ENCODE measurements at places on chromosomes 5 and 9.

DNA sequence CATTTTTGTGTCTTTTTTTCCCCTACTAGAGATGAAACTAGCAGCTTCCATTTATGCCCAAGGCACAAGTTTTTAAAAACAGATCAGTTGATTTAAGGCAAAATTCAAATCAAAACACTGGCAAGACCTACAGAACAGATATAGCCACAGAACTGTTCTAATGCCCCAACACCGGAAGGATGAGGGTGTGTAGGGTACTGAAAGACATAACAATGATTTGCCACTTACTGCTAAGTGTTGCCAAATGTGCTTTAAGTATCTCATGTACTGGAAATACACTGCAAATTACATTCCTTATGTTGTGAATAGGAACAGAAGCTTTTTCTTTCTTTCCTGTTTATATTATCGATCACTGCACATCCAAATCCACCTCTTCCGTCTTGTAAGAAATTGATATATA is 189.0 kb downstream of the CETN3 start:
- DNase-seq: no peak

DNA sequence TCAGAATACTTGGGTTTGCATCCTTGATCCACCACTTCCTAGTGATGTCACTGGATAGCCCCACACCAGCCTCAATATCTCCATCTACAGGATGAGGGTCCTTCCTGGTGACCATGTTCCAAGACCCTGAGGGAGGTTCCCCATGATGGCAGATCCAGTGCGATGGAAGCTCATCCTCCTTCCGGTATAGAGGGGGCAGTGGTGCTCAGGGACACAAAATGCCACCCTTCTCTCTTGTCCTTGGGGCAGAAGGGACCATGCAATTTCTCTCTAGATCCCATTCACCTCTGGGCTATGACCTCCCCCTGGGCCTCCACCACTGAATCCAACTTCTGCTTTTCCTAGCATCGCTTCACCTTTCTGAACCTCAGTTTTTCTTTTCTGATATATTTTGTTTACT is 5.4 kb upstream of the SLC25A51 start:
- no peak for DNase-seq

DNA sequence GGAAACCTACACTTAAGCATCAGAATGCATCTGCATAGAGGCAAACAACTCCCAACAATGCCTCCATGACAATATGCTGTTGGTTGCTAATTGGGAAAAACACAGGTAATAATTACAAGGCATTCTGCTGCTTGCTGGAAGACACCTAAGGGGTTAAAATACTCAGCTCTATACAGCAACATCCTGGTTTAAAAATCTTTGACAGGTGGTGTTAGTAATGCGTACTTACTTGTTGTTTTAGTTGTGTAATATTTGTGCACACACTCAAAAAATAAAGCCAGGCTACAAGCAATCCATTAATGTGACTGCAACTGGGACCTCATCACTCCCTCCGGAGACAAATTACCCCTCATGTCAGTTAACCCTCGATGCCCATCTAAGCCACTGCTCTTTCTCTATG is 126.3 kb upstream of the ELL2 start:
- DNase-seq: no peak

DNA sequence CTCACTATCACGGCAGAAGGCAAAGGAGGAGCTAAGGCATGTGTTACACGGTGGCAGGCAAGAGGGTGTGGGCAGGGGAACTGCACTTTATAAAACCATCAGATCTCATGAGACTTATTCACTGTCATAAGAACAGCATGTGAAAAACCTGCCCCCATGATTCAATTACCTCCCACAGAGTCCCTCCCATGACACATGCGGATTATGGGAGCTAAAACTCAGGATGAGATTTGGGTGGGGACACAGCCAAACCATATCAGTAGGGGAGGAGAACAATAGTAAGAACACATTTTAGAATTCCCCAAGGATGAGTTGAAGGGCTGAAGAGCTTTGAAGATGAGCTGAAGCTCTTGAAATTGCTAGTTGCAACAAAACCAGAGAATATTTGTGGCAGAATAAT is 287.9 kb downstream of the SMARCA2 start:
- DNase-seq: no peak

GRCh38 chr5:87311405-87312279 is 44.0 kb downstream of the RASA1 start:
- DNase-seq: no peak

DNA sequence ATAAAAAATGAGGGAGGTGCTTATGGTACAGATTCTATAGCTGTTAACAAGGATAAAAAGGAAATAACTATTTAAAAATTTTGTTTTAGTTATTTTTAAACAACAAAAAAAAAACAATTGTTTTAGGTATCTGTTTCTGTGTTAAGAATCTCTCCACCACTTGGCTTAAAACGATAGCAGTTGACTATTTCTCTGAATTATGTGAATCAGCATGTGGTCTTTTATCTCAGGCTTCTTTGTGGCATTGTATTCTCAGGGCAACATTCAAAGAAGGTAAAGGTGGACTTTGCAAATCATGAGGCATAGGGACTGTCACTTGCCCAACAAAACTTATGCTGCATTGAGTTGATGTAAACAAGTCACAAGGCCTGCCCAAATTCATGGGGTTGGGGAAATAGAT is 55.2 kb downstream of the ERBIN start:
- no peak for DNase-seq

GRCh38 chr9:91777292-91777830 is 172.7 kb downstream of the ROR2 start:
- no peak for DNase-seq

DNA sequence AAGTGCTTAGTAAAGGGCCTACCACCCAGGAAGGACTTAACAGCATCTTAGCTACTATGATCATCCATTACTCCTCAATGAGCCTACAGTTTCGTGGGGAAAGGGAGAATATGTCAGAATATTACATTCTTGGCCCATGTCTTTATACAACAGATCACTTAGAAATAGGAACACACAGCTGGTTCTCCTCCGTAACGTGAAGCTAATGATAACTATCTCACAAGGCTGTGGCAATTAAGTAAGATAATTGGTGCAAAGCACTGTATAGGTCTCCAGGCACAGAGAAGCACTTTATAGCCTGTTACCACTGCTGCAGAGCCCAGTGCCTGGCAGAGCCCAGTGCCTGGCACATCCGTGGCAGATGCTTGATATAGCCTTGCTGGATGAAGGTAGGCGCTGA is 347.6 kb downstream of the SLIT3 start:
- no peak for DNase-seq

DNA sequence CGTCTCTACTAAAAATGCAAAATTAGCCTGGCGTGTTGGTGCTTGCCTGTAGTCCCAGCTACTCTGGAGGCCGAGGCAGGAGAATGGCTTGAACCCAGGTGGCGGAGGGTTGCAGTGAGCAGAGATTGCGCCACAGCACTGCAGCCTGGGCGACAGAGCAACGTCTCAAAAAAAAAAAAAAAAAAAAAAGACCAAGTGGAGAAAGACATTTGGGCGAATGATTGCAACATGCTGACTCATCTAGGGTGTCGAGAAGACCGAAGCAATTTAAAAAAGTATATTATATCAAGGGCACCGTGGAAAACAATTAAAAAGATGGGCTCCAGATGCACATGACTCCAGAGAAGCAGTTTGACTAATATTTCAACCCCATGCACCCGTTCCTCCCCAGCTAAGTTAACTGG is 9.2 kb downstream of the KLF4 start:
- no peak for DNase-seq

GRCh38 chr5:109246395-109246794 is 163.4 kb downstream of the PJA2 start:
- DNase-seq: no peak

GRCh38 chr9:112367465-112367864 is 12.4 kb upstream of the HSDL2 start:
- DNase-seq: no peak

DNA sequence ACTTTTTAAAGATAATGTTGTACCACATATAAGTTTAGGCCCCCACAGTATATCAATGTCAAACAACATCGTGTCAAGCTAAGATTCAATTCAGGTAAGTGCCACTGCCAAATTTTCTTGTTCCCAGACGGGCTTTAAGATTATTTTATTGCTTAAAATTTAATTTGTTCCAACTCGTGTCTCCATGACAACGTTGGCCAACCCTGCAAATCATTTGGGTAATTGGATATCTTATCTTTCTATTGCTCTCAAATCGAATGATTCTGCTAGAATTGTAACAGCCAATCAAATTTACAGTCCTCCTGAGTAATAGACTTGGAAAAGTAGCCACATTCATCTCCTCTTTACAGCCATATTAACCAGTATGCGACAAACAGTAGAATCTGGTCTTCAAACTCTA is 19.5 kb downstream of the TLE1 start:
- DNase-seq: no peak

GRCh38 chr5:163338-163620 is 28.0 kb upstream of the LRRC14B start:
- DNase-seq: no peak

GRCh38 chr5:174222891-174223290 is 177.4 kb downstream of the NSG2 start:
- no peak for DNase-seq

GRCh38 chr5:9599391-9599790 is 30.8 kb downstream of the TAS2R1 start:
- DNase-seq: no peak

DNA sequence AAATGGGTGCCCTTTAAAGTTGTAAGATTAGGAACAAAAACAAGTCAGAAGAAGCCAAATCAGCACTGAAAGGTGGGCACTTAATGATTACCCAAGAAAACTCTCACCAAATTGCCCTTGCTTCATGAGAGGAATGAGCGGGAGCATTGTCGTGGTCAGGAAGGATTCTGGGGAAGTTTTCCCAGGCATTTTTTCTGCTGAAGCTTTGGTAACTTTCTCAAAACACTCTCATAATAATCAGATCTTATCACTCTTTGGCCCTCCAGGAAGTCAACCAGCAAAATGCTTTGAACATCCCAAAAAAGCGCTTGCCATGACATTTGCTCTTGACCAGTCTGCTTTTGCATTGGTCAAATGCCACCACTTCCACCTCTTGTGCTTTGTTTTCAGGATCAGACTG is 10.4 kb upstream of the PCDHGC3 start:
- no peak for DNase-seq

DNA sequence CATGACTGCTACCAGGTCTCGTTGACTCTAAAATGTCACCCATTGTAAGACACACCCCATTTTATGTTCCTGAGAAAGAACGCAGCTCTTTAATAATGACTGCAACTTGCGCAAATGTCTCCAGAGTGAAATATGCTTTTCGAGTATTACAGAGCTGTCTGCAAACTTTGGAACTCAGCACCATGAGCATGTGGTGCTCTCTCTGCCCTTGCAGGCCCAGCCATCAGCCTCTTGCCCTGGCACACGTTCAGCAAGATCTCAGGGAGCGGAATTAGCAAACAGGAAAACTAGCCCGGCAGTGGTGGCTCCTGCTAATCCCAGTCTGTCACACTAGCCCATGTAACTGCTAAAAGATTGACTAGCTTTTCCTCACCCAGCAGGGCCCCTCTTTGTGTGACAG is 114.5 kb upstream of the SLC1A3 start:
- no peak for DNase-seq

DNA sequence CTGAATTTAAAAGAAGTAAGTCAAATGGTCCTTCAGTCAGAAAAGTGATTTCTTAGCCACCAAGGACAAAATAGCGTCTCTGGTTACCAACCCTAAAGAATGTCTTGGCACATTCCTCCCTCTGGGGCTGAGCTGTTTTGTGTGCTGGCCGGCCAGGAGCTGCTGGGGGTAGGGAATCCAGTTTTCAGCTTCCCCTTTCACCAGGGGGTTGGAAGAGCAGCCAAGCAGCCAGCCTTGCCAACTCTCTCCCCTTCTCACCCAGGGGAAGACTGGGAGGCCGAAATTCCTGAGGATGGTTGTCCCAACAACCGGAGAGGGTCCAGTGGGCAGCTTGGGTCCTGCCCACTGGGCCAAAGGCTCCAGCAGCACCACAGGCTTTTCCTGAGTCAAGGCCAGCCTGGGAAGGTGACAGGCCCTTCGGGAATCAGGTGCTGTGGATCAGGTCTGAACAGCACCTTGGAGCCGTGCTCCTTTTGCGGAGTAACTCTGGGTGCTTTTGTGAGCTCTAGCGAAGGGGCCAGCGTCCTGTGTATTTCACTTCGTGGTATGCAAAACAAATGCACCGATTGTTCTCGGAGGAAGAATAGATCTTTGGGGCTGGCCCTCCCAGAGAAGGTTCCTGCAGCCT is 4.2 kb downstream of the WWC1 start:
- DNase-seq: no peak

DNA sequence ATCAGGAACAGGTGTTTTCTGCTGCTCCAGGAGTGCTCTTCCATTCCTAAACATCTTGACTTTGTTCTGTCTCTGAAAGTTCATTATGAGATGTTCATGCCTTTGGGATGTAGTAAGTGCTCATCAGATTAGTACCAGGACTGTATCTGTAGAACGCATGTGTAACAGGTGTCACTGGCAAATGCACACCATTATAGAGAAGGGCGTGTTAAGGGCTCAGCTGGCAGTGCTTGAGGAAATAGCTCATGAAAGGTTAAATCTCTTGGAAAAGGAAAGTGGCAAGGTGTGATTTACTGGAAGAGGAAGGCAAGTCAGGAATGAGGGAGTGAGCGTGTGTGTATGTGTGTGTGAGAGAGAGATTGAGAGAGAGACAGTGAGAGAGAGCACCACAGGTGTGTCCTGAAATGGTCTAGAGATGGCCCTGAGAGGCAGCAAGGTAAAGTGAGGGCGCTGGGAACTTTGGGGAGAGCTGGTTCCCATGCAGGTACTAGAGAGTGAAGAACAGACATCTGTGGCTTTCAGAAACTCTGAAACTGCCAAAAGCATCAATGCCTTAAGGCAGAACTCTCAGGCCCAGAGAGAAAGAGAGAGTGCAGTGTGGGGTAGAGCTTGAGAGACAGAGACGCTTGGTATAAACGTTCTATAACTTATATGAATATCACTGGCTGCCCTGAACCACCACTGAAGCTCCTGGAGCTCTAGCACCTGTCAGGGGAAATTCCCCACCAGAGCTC is 13.7 kb upstream of the CXCL14 start:
- DNase-seq: no peak

- no peak for DNase-seq
These were observed 49.7 kb upstream of the GRAMD2B start for GRCh38 chr5:126373375-126374108.

- DNase-seq: no peak
These were observed 60.6 kb upstream of the SAP30L start for GRCh38 chr5:154385236-154385512.

DNA sequence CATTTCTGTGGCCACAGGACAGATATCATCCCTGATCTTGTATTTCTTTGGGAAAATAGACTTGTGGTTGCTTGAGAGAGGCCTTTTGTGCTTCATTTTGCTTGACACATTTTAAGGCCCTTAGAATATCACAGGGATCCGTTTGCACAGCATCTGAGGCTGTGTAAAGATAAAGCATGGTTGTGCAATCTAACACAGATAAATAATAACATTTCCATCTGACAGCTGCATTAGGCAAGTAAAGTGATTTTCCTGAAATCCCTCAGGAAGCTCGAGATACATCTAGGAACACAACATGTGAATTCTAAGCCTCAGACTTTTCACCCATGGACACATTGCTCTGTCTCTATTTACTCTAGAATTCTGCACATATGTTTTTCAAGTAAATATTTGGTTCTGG is 212.8 kb upstream of the ADAMTSL1 start:
- no peak for DNase-seq

GRCh38 chr5:79546782-79547428 is 33.0 kb upstream of the HOMER1 start:
- DNase-seq: no peak
